ENCODE measurements at places on chromosomes 5 and 9.

DNA sequence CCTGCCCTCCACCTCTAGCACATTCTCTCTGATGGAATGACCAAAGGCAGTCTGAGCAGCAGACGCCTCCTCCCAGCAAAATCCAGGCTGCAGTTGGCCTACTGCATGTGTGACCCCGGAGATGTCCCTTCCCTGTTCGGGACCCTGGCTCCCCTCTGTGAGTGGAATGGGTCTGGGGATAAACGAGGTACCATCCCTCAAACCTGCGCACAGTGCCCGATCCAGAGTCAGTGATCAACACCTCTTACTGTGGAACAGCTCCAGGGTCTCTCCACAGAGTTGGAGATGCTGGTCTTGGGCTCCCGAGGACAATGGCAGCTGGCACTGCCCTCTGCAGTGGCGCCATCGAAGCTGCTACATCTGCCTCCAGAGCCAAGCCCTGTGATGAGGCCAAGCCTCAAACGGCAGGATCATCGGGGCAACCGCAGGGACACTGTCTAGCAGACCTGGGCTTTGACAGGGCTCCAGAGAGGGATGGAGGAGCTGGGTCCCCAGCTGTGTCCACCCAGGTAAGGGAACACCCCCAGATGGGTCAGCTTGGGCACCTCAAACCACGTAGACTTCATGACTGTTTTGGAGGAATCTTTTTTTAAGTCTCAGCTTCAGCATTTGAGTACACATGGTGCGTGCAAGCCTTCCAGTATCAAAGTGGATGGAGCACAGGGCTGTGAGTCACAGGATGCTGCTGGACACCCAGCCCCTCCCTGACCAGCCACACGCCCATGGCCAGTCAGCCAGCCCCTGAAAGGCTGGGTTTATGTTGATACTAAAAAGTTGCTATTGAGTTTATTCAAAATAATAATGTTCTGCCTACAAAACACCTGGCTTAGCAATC is 13.0 kb downstream of the MED10 start:
- DNase-seq, result no peak
- no peaks in the 10 kb centered on the region for H3K27me3 ChIP-seq
- H3K36me3 ChIP-seq, result peaks cover 38% of the 10 kb centered on the region
- peak overlapping the region; percentile 60 for H3K27ac ChIP-seq
- no peak overlapping the region for H3K4me3 ChIP-seq

DNA sequence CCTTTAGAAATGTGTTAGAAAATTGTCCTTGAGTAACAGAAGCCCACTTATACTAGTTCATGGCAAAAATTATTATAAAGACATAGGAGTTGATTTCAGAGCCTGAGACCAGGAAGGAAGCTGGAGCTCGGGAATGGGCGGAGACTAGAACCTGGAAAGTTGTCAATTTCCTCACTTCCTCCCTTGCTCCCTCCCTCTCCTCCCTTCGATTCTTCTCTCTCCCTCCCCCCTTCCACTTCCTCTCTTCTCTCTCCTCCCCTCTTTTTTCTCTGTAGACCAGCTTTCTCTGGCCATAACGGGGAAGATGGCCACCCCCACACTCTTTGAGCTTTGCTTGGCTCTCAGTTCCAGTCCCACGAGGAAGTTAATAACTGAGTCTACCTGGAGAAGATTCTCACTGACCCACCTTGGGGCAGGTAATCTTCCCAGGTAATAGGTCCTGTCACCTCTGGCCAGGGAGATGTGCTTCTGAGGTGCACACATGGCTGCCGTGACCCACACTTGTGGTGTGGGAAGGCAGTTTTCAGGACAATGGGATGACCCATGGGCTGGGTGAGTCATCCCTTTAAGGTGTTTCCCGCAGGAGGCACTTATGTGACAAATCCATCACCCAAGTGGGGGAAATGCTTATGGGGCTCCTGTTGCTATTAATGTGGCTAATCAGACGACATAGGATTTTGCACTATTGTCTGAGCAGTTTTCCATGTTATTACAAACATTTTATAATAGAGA is 78.7 kb downstream of the HSPA4 start:
- no peak for DNase-seq
- peaks cover 11% of the 10 kb centered on the region for H3K27me3 ChIP-seq
- H3K4me3 ChIP-seq, result no peak overlapping the region
- no peaks in the 10 kb centered on the region for H3K36me3 ChIP-seq
- H3K27ac ChIP-seq, result no peak overlapping the region
- H3K4me1 ChIP-seq, result no peaks in the 10 kb centered on the region

DNA sequence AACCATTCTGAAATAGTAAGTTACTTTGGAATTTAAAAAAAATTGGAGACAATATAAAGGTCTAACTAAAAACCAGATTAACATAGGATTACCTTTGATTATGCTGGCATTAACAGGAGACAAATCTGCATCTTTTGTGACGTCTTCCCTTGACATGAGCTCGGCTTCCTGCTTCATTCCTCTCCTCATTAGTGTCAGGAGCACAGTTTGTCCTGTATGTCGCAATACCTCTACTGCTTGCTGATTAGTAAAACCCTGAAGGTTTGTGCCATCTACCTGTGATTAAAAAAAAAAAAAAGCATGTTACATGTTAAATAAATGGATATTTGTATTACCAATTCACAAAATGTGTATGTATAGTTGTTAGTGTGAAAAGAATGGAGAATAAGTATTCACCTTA is 73.7 kb downstream of the MPDZ start:
- no peak for DNase-seq
- no peak overlapping the region for H3K4me3 ChIP-seq
- no peaks in the 10 kb centered on the region for H3K36me3 ChIP-seq
- H3K4me1 ChIP-seq, result no peaks in the 10 kb centered on the region
- H3K27me3 ChIP-seq, result no peaks in the 10 kb centered on the region

- no peak overlapping the region for H3K4me3 ChIP-seq
- no peaks in the 10 kb centered on the region for H3K27me3 ChIP-seq
- no peak overlapping the region for H3K27ac ChIP-seq
- H3K36me3 ChIP-seq, result no peaks in the 10 kb centered on the region
Measured at GRCh38 chr9:16803648-16804047, 66.8 kb downstream of the BNC2 start.

GRCh38 chr5:61132559-61132958 is 29.7 kb downstream of the SMIM15 start:
- H3K27me3 ChIP-seq, result no peaks in the 10 kb centered on the region
- H3K4me1 ChIP-seq, result no peaks in the 10 kb centered on the region
- H3K36me3 ChIP-seq, result no peaks in the 10 kb centered on the region
- no peak overlapping the region for H3K4me3 ChIP-seq

DNA sequence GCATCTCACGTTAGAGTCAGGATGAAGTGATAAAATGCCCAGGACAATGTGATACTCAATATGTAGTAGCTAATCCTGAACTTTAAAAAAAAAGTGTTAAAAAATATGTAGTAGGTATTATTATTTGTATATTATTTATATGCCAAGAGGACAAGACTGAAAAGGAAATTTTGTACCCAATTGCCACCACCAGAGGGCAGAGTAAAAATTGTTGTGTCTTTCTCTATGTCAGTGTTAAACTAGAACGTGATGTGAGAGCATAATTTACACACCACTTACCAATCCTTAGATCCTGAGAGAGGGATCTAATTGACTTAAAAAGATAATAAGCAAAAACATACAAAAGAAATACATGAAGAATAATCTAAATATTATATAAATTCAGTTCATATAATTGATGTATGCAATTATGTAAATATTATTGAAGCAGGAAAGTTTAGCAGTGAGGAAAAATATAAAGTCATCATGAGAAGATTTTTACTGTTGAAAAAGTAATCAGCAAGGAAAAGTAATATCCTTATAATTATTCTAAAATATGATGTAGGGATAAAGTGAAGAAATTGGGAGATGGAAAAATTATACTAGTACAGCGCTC is 288.9 kb downstream of the RAB3C start:
- H3K27ac ChIP-seq, result no peak overlapping the region
- H3K27me3 ChIP-seq, result peaks cover 25% of the 10 kb centered on the region
- DNase-seq, result peak; percentile 53
- H3K4me1 ChIP-seq, result no peaks in the 10 kb centered on the region
- no peak overlapping the region for H3K4me3 ChIP-seq

DNA sequence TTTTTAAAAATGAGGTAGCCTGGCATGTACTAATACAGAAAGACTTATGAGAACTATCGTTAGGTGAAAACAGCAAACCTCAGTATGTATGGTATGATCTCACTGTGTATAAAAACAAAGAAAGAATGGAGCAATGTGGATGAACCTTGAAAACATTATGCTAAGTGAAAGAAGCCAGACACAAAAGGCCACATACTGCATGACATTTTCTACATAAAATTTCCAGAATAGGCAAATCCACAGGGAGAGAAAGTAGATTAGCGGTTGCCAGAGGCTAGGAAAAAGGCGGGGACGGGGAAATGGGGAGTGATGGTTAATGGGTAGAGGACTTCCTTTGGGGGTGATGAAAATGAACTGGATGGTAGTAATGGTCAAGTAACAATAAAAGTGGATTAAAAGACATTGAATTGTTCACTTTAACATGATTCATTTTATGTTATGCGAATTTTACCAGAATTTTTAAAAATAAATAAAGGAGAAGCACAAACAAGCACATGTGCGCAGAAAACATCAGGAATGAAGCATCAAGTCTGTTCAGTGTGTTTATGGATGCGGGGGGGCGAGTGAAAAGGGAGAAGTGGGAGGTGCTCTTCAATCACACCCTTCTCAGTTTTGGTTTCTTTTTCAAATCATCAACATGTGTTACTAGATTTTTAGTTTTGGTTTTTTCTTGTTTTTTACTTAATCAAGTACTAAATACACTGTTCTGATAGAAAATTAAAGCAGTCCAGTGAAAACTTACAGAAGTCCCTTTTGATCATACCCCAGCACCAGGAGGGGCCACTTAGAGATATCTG is 16.3 kb downstream of the ROR2 start:
- H3K4me3 ChIP-seq, result no peak overlapping the region
- no peaks in the 10 kb centered on the region for H3K4me1 ChIP-seq
- peaks cover 2% of the 10 kb centered on the region for H3K27me3 ChIP-seq
- DNase-seq, result no peak

DNA sequence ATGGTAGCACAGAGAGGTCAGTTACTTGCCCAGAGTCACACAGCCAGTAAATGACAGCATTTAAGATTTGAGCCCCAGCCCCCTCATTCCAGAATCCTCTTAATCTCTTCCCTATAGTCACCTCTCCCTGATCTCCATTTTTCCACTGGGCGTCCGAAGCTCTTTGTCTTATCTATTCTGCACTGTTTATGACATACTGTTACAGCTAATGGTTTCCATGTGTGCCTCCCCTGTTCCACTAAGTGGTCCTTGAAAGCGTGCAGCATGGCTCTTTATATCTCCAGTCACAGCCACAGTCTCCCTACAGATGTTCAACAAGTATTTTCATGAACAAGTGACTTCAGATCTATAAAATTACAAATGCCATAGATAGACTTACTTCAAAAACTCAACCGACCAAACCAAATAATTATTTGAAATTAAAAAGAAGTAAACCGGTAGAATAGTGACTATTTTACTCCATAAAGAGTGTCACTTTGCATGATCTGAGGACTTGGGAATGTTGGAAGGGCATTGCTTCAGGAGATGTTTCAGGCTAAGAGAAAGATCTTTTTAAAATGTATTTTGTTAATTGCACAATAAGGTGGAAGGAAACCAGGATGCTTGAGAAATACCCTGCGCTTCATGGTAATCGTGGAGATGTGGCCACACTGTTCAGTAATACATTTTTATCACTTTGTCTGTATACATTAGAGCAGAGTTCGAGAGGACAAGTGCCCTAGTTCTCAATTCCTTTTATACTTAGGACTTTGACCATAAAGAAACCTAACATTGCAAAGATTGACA is 237.2 kb downstream of the FBXL7 start:
- H3K36me3 ChIP-seq, result no peaks in the 10 kb centered on the region
- no peak overlapping the region for H3K27ac ChIP-seq
- H3K4me1 ChIP-seq, result no peaks in the 10 kb centered on the region
- H3K27me3 ChIP-seq, result no peaks in the 10 kb centered on the region

DNA sequence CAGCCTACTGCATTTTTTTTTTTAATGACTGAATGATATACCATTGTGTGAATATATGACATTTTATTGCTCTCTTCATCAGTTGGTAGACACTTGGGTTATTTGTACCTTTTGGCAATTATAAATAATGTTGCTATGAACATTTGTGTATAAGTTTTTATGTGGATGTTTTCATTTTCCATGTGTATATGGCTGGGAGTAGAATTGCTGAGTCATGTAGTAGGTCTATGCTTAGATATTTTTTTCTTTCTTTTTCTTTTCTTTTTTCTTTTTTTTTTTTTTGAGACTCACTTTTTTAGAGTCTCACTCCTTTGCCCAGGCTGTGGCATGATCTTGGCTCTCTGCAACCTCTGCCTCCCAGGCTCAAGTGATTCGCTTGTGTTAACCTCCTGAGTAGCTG is 32.9 kb upstream of the FAM120AOS start:
- no peak overlapping the region for H3K27ac ChIP-seq
- peaks cover 13% of the 10 kb centered on the region for H3K4me1 ChIP-seq
- H3K36me3 ChIP-seq, result peaks cover 67% of the 10 kb centered on the region
